Astrocyte of the spinal cord (primary cell): ENCODE measurements at places on chromosomes 13 and 19.

DNA sequence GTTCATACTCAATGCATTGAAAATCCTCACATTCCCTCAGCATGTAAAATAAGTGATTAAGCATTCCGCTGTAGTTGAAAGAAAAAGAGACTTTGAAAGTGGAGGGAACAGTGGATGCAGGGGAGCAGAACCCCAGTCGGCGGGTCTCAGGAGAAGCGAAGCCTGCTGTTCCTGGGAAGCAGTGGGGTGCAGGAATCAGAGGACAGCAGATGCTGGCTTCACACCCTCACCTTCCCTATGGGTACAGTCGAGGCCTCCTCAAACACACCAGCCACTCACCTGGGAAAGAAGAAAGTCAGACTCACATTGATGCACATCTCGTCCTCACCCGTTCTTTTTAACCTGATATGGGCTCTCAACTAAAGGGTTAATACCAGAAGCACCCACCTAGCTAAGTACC lies 38.2 kb downstream of the COL4A2 start:
- no peak for DNase-seq

GRCh38 chr19:50432221-50433028 lies at the start of gene MYBPC2:
MYBPC2 (plus strand) TSS chr19:50432892; CDS start chr19:50432954, 62 bp downstream.
- DNase-seq = peak; percentile 10

- DNase-seq = peak; percentile 97
Measured at GRCh38 chr13:33817901-33818706, at the start of gene RFC3. RFC3 (plus strand) TSS chr13:33818149; CDS start chr13:33818179, 30 bp downstream.

DNA sequence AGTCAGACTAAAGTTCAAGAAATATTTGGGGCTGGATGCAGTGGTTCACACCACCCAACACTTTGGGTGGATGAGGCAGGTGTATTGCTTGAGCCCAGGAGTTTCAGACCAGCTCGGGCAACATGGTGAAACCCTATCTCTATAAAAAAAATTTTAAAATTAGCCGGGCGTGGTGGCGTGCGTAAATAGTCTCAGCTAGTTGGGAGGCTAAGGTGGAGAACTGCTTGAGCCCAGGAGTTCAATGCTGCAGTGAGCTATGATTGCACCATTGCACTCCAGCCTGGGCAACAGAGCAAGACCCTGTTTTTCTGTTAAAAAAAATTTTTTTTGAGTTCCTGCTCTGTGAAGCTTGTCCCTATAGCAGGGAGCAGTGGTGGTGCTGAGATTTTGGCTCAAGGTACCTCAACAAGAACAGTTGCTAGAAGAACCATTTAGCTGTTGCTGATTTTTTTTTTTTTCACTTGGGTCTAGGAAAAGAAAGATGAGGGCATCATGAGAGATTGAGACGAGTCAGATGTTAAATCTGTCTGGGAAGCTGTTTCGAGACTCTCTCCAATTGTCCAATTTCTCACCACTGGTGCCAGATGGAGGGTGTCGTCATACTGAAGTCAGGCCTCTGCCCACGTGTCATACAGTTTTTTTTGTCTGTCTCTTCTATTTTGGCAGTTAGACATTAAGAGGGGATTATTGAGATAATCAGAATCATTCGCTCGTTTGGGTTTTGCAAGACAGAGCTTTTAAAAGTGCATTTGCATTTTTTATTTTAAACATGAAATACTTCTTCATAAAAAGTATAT lies 3.7 kb downstream of the SLC25A42 start:
- DNase-seq = no peak

DNA sequence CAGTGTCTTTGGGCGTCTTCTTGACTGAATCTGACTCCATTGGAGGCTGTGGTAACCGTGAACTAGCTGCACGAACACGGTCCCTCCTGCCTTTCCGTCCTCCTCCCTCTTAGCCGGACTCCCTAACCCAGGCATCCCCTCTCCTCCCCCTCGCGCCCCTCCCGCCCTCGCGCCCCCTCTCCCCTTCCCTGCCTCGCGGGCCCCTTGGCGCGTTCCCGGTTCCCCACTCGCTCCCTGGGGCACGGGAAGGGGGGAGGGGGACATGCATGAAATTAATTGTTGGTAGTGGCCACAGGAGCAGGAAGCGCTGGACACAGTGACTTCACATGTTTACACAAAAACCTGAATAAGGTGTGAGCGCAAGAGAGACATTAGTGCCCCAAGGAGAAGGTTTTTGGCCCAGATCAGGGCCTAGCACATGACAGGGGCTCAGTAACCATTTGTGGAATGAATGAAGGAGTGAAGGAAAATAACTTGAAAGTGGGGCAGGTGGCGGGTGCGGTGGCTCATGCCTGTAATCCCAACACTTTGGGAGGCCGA lies 279 bp downstream of the DMRTC2 start:
- no peak for DNase-seq
